ENCODE measurements at places on chromosomes 2 and 18. TPM values are rescaled to one million over a fixed set of nuclear protein-coding genes. Genes with fewer than 3 reads are reported as not detected.

DNA sequence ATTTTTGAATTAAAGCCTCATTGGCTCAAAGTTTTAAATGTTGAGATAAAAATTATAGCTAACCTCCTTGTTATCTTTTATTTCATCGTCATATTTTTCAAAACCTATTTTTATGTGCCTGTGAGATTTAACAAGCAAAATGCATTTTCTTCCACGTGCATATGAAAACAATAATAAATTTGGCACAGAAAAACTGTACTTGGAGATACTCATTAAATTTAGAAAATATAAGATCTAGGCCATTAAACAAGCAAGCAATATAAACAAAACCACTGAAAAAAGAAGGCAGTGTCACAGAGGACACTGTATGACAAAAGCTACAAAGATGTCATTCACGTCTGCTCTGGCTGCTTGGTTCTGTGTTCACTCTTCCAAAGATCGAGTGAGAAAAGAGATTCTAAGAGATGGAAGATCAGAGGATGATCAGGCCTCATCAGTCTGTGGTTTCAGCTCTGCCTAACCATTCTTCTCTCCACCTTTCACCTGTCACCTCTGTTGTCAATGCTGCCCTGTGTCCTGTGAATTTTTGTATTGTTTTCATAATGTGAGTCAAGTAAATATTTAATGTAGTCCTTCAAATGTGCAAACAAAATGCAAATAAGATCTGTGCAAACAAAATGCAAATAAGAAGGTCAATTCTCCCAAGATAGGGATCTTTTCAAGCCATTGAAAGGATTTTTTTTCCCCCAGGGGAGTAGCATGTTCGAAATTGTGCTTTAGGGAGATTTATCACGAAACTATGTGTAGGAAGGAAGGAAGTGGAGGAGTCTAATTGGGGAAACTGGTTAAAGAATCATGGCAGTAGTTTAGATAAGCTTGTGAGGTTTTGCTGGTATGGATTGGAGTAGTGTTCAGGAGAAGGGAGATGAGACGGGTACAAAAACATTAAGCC, 138.7 kb upstream of the RBMS1 start:
- no peaks in the 10 kb centered on the region for H3K27me3 ChIP-seq
- no peak overlapping the region for H3K27ac ChIP-seq
- no peak for DNase-seq
- no peak overlapping the region for H3K4me3 ChIP-seq

- no peak overlapping the region for H3K4me3 ChIP-seq
- no peaks in the 10 kb centered on the region for H3K36me3 ChIP-seq
- H3K27me3 ChIP-seq, result no peaks in the 10 kb centered on the region
- H3K27ac ChIP-seq, result no peak overlapping the region
- peaks cover 8% of the 10 kb centered on the region for H3K4me1 ChIP-seq
Observed at GRCh38 chr2:145413261-145414030, 893.5 kb upstream of the ZEB2 start.

GRCh38 chr2:61543062-61543461, 4.9 kb upstream of the XPO1 start:
- H3K27ac ChIP-seq, result no peak overlapping the region
- H3K4me1 ChIP-seq, result peaks cover 8% of the 10 kb centered on the region
- DNase-seq, result no peak

DNA sequence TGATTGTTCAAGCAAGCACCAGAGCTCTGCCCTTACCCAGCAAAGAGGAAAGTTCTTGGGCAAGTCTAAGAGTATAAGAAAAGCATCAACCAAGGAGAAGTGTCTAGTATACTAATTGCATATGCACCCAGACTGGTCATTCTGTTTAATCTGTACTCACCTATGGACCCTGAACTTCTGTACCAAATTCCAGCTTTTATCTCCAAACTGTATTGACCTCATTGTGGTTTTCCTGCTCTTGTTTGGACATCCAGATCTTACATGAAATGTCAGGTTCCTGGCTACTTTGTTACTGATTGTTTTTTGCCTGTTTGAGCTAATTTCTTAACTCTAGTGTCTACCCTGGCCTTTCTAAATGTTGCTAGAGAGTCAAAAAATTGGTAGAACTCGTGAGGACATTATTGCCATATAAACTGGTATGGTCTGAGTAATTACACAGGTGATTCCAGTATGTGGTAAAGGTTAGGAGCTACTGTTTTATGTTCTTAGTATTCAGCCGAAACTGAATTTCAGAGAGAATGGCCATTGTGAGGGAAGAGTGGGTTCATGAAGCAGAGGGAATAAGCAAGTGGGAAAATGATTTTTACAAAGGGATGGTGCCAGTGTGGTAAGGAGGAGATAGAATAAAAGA, 146.3 kb downstream of the HNMT start:
- DNase-seq, result no peak
- no peaks in the 10 kb centered on the region for H3K36me3 ChIP-seq
- no peaks in the 10 kb centered on the region for H3K4me1 ChIP-seq
- no peak overlapping the region for H3K27ac ChIP-seq

DNA sequence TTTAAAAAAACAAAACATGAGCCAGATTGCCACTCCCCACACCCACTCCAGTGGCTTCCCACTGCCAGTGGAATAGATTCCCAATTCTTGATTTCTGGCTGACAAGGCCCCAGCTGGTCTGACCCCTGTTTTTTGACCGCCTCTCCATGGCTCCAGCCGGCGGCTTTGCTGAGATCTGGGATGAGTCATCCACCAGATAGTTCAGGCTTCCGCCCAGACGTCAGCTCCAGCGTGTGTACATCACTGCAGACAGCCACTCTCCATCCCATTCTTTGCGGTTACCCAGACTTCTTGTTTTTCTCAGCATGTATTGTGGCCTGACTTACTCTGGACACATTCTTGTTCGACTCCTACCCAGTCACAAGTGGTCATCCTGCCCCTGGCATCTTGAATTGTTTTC, 227.9 kb downstream of the GBX2 start:
- no peak overlapping the region for H3K4me3 ChIP-seq
- H3K4me1 ChIP-seq, result no peaks in the 10 kb centered on the region
- H3K36me3 ChIP-seq, result no peaks in the 10 kb centered on the region
- H3K27ac ChIP-seq, result no peak overlapping the region

DNA sequence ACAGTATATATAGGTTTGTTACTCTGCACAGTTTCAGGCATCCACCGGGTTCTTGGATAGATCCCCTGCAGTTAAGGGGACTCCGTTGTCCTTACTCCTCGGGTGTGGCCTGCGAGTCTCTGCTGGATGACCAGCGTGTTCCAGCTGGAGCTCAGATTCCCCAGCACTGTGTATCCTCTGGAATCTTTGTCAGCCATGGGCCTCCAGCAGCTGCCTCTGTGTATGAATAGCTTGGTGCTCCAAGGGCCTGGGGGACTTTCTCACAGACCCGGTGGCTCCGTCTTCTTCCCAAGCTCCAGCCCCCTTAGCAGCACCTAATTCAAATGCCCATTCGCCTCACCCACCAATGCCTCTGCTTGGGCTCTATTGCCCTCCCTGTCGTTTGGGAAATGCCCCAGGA, 6.3 kb downstream of the ANO7 start:
- DNase-seq, result no peak
- H3K4me1 ChIP-seq, result no peaks in the 10 kb centered on the region
- no peak overlapping the region for H3K4me3 ChIP-seq
- H3K36me3 ChIP-seq, result no peaks in the 10 kb centered on the region
- no peaks in the 10 kb centered on the region for H3K27me3 ChIP-seq
- H3K27ac ChIP-seq, result no peak overlapping the region

- H3K4me1 ChIP-seq, result no peaks in the 10 kb centered on the region
- H3K27me3 ChIP-seq, result no peaks in the 10 kb centered on the region
- peak; percentile 7 for DNase-seq
- no peak overlapping the region for H3K4me3 ChIP-seq
Observed at GRCh38 chr2:24824966-24825882, 32.0 kb downstream of the CENPO start.

DNA sequence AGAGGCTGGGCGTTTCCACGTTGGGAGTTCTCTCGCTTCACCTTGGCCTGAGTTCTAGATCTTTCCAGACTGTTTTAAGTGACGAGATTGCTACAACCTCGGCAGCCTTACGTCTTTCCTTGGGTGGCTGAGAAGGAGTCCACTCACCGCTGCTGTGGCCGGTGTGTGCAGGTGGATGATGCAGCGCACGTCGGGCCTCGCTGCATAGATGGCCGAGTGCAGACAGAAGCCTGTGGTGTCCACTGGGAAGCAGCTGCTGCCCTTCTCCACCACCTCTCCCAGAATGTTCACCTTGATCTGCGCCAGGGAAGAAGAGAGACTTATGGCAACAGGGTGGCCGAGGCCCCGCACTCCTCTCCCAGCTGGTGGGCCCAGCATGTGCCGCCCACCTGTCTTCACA, 75.7 kb downstream of the ADD2 start:
- no peaks in the 10 kb centered on the region for H3K27me3 ChIP-seq
- no peak overlapping the region for H3K4me3 ChIP-seq
- H3K27ac ChIP-seq, result no peak overlapping the region

GRCh38 chr2:97935719-97936161, 60.0 kb downstream of the TMEM131 start:
- H3K27ac ChIP-seq, result no peak overlapping the region
- no peaks in the 10 kb centered on the region for H3K27me3 ChIP-seq
- DNase-seq, result no peak
- H3K36me3 ChIP-seq, result no peaks in the 10 kb centered on the region
- no peak overlapping the region for H3K4me3 ChIP-seq

DNA sequence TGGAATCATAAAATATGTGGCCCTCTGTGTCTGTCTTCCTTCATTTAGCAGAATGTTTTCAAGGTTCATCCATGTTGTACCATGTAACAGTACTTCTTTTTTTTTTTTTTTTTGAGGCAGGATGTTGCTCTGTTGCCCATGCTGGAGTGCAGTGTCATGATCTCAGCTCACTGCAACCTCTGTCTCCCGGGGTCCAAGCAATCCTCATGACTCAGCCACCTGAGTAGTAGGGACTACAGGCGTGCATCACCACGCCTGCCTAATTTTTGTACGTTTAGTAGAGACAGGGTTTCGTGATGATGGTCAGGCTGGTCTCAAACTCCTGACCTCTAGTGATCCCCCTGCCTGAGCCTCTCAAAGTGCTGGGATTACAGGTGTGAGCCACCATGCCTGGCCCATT, 31.2 kb downstream of the RAB1A start:
- no peaks in the 10 kb centered on the region for H3K27me3 ChIP-seq
- no peak overlapping the region for H3K4me3 ChIP-seq
- DNase-seq, result no peak
- no peaks in the 10 kb centered on the region for H3K4me1 ChIP-seq

DNA sequence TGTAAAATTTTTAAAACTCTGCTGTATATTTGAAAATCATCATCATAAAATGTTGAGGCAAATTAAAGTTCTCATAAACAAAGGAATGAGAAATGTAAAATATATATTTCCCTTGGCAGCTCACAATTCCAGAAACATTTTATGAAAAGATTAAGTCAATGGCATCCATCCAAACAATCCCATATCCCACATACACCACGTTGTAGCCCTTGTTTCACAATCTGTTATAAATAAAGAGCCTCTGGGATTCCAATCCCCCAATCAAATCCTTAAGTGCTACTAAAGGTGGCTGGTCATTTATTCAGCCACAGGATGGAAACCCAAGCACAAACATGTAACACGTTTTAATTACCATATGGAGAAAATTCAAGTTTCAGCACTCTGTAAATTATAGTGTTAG, 51.7 kb downstream of the GFPT1 start:
- no peak overlapping the region for H3K27ac ChIP-seq
- no peak for DNase-seq
- no peak overlapping the region for H3K4me3 ChIP-seq
- H3K27me3 ChIP-seq, result no peaks in the 10 kb centered on the region

GRCh38 chr2:5869936-5870335, 177.8 kb downstream of the SOX11 start:
- DNase-seq, result no peak
- no peak overlapping the region for H3K4me3 ChIP-seq
- H3K27me3 ChIP-seq, result no peaks in the 10 kb centered on the region
- H3K36me3 ChIP-seq, result no peaks in the 10 kb centered on the region
- no peak overlapping the region for H3K27ac ChIP-seq
- no peaks in the 10 kb centered on the region for H3K4me1 ChIP-seq

DNA sequence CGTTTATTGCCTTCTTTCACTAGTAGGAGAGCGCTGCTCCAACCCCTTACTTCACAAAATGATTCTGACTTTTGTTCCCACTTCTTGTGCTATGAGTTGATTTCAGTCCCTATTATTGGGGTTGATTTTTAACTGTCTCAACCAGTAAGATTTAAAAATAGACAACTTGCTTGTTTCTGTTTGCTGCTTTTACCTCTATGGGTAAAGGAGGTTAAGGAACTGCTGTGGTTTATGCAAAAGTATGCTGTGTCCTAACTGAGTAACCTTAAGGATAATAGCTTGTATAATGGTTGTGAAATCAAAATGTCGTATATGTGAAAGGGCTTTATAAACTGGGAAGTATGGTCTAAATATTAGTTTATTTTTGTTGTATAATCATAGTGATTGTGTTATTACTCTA, 22.6 kb downstream of the ALMS1 start:
- H3K36me3 ChIP-seq, result no peaks in the 10 kb centered on the region
- no peaks in the 10 kb centered on the region for H3K4me1 ChIP-seq
- no peak for DNase-seq
- no peaks in the 10 kb centered on the region for H3K27me3 ChIP-seq

GRCh38 chr18:26729008-26729407, 136.5 kb downstream of the AQP4 start:
- H3K4me3 ChIP-seq, result no peak overlapping the region
- H3K27me3 ChIP-seq, result no peaks in the 10 kb centered on the region
- DNase-seq, result no peak
- no peaks in the 10 kb centered on the region for H3K4me1 ChIP-seq
- H3K36me3 ChIP-seq, result no peaks in the 10 kb centered on the region

The TMEM163 gene
- total RNA-seq, result not detected

The CNPPD1 gene
- 66.2 TPM for total RNA-seq

The GCG gene
- not detected for total RNA-seq

The EVA1A gene
- total RNA-seq, result not detected

The FEV gene
- not detected for total RNA-seq

The UGT1A4 gene
- not detected for total RNA-seq

The ST6GAL2 gene
- total RNA-seq, result not detected

The OXER1 gene
- not detected for total RNA-seq

The FAM237A gene
- not detected for total RNA-seq

The PPP1R1C gene
- not detected for total RNA-seq

The RTP5 gene
- total RNA-seq, result 0.18 TPM

The GRP gene
- total RNA-seq, result not detected

The CAB39 gene
- 147 TPM for total RNA-seq
